ENCODE measurements at places on chromosomes 5 and 9.

DNA sequence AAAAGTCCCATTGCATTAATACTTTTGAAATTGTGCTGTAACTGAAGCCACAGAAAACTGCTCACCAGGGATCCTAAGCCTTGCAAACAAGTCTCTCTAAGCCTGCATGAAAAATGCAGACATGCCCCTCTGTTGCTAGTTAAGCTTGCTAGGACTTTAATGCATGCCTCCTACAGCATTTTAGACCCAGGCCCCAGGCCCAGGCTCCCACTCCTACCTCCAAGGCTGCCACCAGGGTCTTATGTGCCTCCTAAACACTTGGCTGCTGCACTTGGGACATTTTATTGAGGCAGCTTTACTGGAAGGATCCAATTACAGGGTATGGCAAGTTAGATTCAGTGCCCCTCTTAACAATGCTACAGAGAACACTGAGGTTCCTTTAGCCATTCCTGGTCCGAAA is 467.3 kb upstream of the CLINT1 start:
- no peak for DNase-seq

- DNase-seq = no peak
Observed at GRCh38 chr5:5572010-5572865, 149.8 kb downstream of the ICE1 start.

GRCh38 chr9:15189481-15189880 is 117.5 kb downstream of the TTC39B start:
- DNase-seq = no peak

DNA sequence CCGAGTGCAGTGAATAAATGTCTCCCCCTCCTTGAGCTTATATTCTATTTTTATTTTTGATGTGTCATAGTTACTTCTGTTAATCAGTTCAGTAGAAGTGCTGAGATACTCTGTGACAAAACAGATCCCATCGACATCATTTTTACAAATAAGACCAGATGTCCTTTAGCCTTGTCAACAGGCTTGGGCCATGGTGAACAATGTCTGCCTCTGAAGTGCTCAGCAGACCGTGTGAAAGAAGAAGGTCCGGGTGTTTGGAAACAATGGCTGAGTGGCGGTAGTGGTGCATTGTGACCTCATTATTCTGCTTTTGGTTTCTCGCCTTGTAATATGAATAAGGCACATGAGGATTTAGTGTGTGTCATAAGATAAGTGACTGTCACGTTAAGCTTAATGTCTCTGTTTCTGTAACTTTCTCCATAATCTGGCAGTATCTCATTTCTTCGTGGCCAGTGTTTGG is 71.2 kb downstream of the SYK start:
- DNase-seq = no peak

GRCh38 chr9:110351009-110351467 is 13.4 kb upstream of the TXNDC8 start:
- DNase-seq = no peak

- DNase-seq = no peak
Observed at GRCh38 chr5:169350759-169351240, 49.9 kb upstream of the SLIT3 start.

- no peak for DNase-seq
Observed at GRCh38 chr9:109941771-109942170, 161.8 kb downstream of the PALM2AKAP2 start.

DNA sequence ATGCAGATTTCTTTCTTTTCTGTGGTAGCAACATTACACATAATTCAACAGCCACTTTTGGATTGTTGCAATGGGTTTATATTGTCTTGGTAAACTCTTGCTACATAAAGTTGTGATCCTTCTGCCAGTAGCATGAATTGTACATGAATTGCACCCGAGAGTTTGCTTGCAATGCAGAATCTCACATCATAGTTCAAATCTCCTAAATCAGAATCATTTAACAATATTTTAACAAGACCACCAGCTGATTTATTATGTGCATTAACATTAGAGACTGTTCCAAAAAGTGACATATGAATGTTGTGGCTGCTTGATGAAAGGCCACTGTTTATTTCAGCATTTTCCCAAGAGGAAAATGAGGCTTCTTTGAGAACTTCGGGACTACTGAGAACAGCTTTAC is 1491.8 kb upstream of the NUDT12 start:
- no peak for DNase-seq

DNA sequence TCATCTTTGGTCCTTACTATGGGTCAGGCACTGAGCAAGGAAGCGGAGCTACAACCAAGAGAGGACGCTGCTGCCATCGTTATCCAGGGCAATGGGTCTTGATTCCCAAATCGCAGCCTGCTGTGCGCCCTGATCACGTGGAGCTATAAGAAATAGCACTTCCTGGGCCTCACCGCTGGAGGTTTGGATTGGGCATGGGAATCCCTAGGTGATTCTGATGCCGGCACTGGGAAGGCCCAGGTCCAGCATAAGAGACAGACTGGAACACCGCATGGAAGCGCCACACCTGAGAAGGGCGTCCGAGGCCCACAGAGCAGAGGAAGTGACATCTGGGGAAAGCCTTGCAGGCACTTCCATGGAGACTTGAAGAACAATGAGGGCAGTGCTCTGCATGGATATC is 3.0 kb downstream of the IL17B start:
- DNase-seq = no peak

- no peak for DNase-seq
Observed at GRCh38 chr5:66617226-66617861, 21.2 kb downstream of the MAST4 start.

- no peak for DNase-seq
Observed at GRCh38 chr5:84032324-84032723, 311.7 kb upstream of the HAPLN1 start.

DNA sequence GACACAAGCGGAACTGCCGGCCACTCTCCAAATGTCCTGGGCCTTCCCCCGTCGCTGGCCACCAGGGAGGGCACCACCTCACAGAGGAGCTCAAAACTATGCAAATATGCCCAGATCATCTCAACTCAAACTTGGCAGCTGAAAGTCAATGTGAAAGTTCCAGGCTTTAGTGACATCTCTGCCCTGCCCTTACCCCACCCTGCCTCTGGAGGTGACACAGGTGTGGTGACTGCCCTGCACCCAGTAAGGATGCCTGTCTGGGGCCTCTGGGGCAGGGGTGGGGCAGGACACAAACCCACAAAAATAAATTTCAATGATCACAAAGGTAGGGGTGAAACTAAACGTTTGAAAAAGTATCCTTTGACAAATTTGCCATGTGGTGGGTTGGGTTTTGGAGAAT is 213.4 kb downstream of the HSPA4 start:
- DNase-seq = no peak

DNA sequence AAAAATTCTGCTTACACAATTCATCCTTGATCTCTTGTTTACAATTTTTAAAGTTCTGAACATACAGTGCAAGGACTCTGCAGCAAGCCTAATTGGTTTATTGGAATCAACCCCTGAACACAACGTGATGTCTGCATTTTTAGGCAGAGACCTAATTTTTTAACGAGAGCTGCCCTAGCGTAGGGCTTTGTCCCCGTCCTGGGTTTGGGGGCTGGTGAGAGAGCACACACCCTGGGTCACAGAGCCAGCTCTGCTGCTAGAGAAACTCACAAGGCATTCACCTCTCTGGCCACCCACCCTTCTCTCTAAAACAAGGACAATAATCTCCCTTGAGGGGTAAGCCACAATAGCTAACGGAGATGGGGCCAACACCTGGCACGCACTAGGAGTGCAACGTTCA is 28.2 kb downstream of the SH3PXD2B start:
- DNase-seq = no peak

- no peak for DNase-seq
Observed at GRCh38 chr5:148788636-148789035, 37.8 kb upstream of the ADRB2 start.

DNA sequence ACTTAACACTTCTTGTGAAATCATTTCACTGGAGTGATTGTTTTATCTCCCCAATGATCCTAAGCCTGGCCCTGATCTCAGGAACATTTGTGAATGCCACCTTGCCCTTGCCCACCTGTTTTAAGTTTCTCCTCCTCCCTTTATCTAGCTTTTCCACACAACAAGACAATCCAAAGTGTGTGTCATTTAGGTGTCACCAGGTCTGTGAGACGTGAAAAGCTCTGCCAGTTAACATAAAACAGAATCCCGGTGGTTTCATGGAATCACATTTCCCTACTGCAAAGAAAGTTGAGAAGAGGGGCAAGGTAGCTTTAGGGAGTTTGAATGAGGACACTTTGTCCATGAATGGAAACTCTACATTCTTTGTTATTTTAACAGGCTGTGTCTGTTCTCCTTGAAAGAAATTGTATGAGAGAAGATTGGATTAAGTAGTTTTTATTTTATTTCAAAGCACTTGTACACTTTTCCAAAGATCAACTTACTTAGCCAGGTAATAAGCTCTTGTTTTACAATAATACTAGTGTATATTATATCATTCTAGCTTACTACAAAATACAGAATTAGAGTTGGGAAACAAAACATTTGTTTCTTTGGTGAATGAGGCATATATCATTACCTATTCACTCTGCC is 239.0 kb downstream of the ISL1 start:
- DNase-seq = peak; percentile 42

DNA sequence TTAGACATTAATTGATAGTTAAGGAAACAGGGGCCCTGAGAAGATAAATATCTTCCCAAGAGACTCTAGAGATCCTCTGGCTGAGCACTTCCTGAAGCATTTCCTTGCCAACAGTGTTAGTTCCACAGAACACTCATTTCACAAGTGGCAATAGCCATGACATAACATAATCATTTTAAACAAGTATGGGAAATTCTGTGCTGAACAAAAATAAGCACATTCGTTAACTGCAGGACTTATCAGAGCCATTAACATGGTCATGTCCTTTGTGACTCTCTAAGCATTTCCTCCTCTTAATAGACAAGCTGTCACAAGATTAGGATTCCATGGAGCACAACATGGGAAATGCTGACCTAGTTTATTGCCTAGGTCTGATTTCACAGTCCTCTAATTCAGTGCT is 184.9 kb downstream of the SNX18 start:
- no peak for DNase-seq

GRCh38 chr9:95305770-95306492 is 11.6 kb downstream of the FANCC start:
- DNase-seq = no peak

GRCh38 chr9:38370176-38370575 is 22.3 kb upstream of the ALDH1B1 start:
- no peak for DNase-seq

- no peak for DNase-seq
Observed at GRCh38 chr5:6590581-6590980, 42.3 kb downstream of the NSUN2 start.

GRCh38 chr5:119752921-119753886 is 123.8 kb downstream of the FAM170A start:
- no peak for DNase-seq

- no peak for DNase-seq
Observed at GRCh38 chr9:110371411-110372007, 33.8 kb upstream of the TXNDC8 start.

- DNase-seq = peak; percentile 18
Observed at GRCh38 chr9:113519426-113520108, 56.0 kb downstream of the RGS3 start.

DNA sequence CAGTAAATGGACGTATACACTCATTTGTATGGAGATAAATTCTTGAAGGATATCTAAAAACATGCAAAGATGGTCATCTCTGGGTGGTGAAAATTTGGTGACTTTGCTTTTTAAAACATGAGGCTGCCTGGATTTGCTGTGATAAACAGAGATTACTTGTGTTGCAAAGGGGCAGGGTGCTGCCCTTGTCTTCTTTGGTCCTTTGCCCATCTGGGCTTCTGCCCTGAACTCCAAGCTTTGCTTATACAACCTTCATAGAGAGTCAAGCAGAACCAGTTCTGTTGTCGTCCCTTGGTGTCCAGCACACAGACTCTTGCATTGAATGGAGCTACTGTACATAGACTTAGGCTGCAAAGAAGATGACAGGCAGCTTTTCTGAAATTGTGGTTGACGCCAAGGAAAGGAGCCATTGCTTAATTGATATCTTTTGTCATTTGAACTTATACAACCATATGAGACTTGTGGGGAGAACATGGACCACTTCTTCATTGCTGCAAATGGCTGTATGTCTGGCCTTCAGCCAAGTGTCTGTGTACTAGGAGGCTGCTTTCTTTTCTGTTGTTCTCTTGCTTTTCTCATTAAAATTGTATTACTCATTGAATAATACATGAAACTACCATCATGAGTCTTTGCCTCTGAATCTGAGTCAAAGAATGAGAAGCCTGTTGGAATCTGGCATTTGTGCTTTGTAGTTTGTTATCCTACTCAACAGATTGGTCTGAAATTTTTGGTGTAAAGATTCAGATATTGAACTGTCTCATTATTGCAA is 152.5 kb downstream of the DMRT2 start:
- no peak for DNase-seq

GRCh38 chr9:78788101-78788500 is 491.2 kb downstream of the PSAT1 start:
- DNase-seq = no peak

DNA sequence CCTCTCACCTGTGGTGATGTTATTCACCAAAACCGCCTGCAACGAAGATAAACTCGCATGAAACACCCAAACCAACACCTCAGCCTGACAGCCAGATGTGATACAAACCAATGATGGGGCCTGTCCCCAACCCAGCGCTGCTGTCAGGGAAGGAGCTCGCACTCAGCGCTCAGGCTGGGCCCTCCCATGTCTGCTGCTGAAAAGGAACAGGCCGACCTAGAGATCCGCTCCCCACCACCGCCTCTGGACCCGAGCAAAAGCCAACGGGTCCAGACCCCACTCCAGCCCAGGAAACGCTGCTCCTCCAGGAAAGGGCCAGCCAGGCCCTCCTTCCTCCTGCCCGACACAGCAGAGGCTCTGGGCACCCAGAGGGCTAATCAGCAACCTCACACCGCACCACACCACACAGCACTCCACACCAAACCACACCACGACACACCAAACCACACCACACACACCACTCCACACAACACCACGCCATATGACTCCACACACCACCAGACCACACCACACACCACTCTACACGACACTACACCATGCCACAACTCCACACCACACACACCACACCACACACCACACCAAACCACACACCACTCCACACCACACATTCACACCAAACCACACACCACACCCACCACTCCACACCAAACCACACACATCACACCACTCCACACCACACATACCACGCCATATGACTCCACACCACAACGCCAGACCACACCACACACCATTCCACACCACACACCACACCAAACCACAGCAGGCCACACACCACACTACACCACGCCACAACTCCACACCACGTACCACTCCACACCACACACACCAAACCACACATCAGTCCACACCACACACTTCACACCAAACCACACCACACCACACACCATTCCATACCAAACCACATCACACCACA is 46.5 kb downstream of the GOLM1 start:
- no peak for DNase-seq
